ENCODE measurements at places on chromosomes 7 and 10. TPM values are rescaled to one million over a fixed set of nuclear protein-coding genes. Genes with fewer than 3 reads are reported as not detected.

The ITPRID1 gene
- not detected for total RNA-seq

The TRIM50 gene
- not detected for total RNA-seq

The NPVF gene
- total RNA-seq, result not detected

The SEMA3A gene
- 0.68 TPM for total RNA-seq

The DENND2A gene
- 4.9 TPM for total RNA-seq

Data from thoracic aorta (tissue), 2 donors.